ENCODE measurements at places on chromosomes 4 and X.
A peak's percentile ranks its signal among the peaks of the same experiment; 100 is the strongest.

DNA sequence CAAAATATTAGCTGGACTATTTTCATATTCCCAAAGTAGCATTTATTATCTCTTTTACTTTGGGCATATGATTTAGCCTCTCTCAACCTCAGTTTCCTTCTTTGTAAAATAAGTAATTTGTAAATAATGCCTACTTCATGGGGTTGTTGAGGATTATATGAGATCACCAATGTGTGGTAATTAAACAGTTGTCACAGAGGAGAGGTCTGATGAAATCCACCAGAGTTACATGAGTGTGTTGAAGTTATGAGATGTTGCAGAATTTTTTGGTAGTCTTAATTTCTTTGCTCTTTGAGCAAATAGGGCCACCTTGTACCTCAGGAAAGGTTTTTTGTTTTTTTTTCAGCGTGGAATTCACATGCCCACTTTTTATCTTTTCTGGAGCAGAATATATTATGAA is 1.4 kb downstream of the COX7B start:
- DNase-seq = no peak

- DNase-seq = no peak
Observed at GRCh38 chr4:146054676-146055075, 116.1 kb upstream of the ZNF827 start.

- DNase-seq = no peak
Observed at GRCh38 chr4:126924237-126924636, 708.5 kb upstream of the INTU start.

DNA sequence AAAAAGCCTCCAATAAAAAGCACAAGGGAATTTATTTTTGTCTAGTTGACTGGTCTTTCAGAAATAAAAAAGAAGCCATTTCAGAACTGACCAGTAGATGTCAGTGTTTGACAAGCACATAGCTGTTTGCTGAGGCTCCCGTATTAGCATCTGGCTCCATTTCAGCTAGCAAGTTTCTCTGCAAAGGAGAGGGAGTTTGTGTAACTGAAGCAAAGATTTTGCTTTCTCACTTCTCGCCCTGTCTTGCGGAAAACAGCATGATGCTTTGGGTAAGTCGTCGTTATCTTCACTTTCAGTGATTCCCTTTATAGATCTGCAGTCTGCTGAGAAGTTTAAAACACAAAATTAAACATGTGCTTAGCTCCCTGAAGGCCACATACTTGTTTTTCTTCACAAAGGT is 85.5 kb downstream of the CT47B1 start:
- peak; percentile 5 for DNase-seq

DNA sequence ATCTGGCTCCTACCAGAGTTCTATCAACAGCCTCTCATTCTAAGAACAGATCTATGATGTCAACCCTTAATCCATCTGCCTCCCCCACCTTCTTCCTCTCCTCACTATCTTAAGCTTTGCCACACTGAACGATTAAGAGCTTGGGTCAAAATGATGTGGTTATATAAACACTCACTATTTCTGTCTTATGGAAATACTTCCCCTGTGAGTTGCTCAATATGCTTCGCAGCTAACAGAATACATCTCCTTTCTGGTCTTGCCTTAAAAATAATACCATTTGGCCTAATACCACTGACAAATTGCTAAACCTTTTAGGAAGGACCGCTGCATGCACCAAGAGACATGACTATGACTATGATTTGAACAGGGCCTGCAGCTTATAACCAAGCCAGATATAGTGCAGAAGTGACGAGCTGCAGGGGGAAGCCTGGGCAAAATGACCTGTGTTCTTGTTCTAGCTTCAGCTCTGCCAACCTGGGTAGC is 130.9 kb downstream of the RNF150 start:
- DNase-seq = no peak

- no peak for DNase-seq
Observed at GRCh38 chrX:20729416-20729815, 462.7 kb upstream of the RPS6KA3 start.

- DNase-seq = peak; percentile 22
Observed at GRCh38 chr4:125719987-125720386, 405.2 kb downstream of the FAT4 start.

- DNase-seq = peak; percentile 37
Observed at GRCh38 chr4:139666735-139667281, 1.2 kb downstream of the MGST2 start.

- DNase-seq = no peak
Observed at GRCh38 chrX:56763556-56764152, 34.6 kb downstream of the NBDY start.

DNA sequence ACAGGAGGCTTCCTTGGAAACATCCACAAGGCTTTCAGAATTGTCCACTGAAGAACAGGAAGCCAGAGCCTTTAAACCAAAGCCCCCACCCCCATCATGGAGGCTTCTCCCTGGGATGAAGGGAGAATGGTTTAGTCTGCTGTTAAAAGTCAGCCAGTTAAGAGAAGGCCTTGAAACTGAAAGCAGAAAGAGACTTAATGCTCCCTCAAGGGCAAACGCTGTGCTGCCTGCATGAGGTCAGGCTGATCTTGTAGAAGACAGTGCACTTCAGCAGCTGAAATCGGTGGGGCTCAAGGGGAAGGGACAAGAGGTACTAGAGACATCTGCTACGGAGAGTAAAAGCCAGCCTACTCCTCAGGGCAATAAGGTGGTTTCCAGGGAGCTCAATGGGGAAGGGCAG is 69.0 kb downstream of the HPRT1 start:
- DNase-seq = no peak

GRCh38 chr4:85222561-85222960 is 252.4 kb upstream of the ARHGAP24 start:
- no peak for DNase-seq

DNA sequence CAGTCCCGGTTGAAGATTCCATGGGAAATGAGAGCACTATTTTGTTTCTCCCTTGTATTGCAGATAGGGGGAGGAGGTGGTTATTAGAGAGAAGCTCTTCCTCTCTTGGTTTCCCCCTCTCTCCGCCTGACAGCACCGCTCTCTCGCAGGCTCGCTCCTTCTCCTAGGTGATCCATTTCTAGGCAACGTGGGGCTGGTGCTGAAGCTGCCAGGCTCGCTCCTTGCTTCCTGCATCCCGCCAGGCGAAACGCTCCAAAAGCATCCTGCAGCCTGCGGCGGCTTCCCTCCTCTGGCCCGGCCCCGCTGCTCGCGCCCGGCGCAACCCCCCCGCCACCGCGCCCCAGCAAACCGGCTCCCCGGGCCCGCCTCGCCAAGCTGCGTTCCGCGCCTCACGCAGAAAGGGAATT is at the start of gene GRID2:
Gene GRID2, plus strand, starts transcription at position 346 of the 407 bp plus-strand sequence.
- peak; percentile 5 for DNase-seq

- DNase-seq = no peak
Observed at GRCh38 chrX:150546711-150547153, 21.7 kb upstream of the MTM1 start.

DNA sequence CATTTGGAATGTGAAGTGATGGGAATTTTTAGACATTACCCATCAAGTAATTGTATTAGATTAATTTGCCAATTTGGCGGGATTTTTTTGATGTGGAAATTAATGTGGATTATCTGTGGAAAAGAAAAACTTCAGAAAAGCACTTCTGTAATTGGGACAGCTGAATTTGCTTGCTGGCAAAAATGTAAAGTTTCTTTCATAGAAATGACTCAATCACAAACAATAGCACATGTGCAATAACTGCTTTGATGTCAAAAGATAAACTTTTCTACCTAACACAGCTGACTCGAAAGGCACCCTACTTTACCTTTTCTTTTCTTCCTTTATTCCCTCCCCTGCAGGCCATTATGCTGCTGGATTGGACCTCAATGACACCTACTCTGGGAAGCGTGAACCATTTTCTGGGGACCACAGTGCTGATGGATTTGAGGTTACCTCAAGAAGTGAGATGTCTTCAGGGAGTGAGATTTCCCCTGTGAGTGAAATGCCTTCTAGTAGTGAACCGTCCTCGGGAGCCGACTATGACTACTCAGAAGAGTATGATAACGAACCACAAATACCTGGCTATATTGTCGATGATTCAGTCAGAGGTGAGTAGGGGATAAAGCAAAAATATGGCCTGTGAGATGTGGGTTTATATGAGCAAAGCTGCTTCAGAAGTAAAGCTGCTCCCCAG is 1.4 kb downstream of the AREG start:
- DNase-seq = no peak

DNA sequence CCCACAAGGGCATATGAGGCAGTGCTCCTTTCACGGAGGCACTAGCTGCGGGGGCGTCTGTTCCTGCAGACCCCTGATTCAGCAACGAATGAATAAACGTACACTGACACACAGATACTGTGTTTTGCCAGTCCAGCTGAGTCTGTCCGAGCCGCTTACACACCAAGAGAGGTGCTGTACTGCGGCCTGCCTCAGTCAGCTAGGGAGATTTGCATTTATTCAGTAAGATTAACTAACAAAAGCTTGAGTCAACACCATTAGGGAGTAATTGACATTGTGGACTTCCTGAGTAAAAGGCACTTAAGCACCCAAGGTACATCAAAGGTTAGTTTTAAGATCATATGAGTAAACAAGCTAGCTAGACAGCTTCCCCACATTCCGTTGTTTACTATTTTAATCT is 31.0 kb upstream of the BEX4 start:
- no peak for DNase-seq

GRCh38 chr4:74805601-74806000 is 11.3 kb upstream of the BTC start:
- peak; percentile 1 for DNase-seq

- no peak for DNase-seq
Observed at GRCh38 chr4:174526731-174527130, 4.4 kb upstream of the HPGD start.

DNA sequence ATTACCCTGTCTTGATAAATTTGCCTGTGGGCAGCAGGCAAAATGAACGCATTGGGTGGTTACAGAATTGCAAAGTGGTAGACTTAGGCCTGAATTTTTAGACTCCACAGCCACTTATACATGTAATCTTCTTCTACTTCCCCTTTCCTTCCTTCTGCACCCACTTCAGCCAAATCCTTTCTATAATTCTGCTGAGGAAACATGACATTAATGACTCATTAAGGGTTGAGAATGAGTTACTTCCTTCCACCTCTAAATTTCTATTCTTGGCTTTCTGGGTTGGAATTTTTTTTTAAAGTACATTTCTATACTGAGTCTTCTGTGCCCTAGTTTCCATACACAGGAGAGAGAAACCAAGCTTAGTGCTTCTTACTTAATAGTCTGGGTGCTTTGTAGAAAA is 10.1 kb downstream of the PAPSS1 start:
- DNase-seq = no peak

DNA sequence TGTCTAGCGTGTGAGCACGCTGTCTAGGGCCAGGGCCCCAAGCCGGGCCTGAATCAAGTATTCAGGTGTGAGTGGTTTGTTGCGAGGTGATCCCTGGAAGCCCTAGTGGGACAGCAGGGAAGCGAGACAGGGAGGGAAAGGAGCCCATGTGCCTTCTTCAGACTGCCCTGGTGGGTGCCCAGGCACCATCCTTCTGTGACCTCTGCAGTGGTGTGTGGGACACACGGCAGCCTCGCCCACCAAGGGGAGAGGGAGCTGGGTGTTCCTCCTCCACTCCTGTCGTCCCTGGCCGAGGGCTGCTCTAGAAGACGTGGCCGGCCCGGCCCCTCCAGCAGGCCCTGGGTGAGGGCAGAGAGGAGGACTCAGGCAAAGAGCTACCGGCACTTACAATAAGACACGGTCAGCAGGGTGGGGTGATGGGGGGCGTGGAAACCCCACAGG is 47.4 kb downstream of the HTRA3 start:
- DNase-seq = no peak

DNA sequence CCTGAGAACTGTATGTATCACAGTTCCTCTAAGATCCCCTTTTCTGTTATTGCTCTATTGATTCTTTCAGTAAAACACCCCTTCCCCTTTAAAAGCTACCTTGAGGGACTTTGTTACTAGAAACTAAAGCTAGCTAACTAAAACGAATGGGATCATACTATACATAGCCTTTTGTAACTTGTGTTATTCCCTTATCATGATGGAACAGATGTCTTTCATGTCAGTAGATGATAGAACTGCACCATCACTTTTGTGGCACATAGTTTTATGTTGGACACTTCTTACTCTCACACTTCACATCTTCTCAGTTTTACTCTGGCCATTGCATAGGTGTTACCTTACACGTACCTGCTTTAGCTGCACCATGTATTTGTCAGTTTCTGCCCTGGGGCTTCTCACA is 46.6 kb upstream of the PGRMC2 start:
- no peak for DNase-seq

GRCh38 chr4:23861897-23862296 is 27.9 kb downstream of the PPARGC1A start:
- no peak for DNase-seq

DNA sequence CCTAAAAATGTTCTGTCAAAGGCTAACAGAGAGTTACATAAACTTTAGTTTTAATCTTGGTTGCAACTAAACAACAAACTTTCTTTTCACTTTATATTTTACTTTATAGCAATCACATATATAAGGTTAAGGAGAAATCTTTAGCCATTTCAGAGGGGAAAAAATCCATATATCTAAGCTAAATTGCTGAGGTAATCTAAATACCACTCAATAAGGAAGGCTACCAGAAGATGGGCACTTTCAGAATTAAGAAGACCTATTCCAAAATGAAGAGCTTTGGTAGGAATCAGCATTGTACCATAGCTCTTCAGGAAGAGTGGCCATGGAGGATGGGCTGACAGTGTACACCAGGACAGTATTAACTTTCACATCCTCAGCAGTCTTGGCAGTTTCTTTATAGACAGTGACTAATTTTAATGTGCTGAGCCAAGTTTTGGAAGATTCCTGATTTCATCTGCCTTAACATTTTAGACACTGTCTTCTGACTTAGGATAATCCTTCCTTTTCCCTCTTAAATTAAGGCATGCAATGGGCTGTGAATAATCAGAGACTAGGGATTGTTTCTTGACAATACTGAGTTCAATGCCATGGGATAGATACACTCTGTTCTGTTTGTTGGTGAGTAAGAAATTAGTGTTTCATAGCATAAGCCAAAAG is 7.1 kb downstream of the FAT4 start:
- DNase-seq = no peak

GRCh38 chr4:183721207-183722081 is 62.4 kb downstream of the TRAPPC11 start:
- DNase-seq = no peak

GRCh38 chrX:34624416-34624815 is 32.7 kb downstream of the TMEM47 start:
- DNase-seq = no peak

GRCh38 chr4:69323284-69323683 is 43.0 kb downstream of the UGT2B28 start:
- DNase-seq = no peak

DNA sequence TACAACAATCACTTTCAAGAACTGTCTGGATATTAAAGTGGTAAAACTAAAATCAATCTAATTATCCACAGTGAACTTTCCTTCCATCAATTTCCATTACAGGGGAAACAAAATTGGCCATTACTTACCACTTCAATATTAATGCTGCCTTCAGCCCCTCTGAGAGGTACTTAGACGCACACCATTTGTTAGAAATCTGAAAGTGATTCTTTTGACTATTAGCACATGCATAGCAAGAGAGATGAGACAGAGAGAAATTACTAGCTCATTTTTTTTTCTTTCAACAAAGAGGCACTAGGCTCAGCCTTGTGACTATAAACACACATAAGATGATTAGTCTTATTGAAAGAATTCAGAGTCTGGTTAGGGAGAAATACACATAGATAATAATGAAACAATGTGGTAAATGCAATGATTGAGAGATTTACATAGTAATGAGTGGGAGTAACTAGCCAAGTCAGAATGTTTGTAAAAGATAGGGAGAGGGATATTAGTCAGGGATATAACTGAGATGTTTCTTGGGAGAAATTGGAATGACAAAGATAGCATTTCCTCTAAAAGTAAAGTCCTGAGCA is 93.3 kb downstream of the YIPF7 start:
- no peak for DNase-seq

- DNase-seq = no peak
Observed at GRCh38 chr4:26803211-26803861, 57.3 kb upstream of the STIM2 start.
